ENCODE measurements at places on chromosomes 11 and 22.
A peak's percentile ranks its signal among the peaks of the same experiment; 100 is the strongest.

- no peak for DNase-seq
Measured at GRCh38 chr11:29100967-29101366, 915.9 kb downstream of the KCNA4 start.

GRCh38 chr11:18739685-18740084, 13.7 kb upstream of the IGSF22 start:
- no peak for DNase-seq

DNA sequence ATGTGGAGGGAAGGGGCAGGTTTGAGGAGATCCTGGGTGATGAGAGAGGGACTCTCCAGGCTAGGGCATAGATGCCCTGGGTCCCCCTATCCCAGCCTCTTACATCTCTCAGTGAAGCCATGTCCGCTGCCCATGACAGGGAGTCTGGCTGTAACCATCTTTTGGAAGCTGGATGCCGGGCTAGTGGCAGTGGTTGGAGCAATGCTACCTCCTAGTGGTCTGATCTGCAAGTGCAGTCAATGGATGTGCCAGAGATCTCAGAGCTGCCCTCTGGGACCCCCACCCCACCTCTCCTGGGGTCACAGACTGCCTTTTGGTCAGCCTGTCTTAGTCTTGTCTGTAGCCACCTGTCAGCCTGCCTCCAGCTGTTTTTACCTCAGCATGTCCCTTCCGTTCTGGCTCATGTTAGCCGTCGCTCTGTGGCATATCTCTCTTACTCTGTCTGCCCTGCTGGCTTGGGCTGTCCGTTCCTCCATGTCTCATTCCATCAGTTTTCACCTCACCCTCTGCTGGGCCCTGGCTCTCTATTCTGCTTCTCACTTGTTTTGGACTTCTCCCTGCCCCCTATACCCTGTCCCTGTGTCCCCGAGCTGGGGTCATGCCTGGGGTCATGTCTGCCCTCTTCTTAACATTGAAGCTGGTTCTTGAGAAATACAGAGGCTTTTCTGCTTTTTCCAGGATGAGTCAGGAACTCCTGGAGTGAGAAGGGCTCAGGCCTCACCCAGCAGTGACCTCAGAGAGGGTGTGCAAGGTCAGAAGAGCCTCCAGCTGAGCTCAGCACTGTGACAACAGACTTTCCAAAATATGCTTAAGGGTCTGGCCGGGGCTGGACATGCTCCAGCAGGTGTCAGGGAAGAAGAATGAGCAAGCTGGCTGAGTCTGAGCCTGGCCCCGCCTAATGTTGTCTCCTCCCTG, 52.0 kb upstream of the THY1 start:
- DNase-seq: peak; percentile 94

GRCh38 chr11:128824191-128825049, 42.7 kb downstream of the KCNJ1 start:
- no peak for DNase-seq

DNA sequence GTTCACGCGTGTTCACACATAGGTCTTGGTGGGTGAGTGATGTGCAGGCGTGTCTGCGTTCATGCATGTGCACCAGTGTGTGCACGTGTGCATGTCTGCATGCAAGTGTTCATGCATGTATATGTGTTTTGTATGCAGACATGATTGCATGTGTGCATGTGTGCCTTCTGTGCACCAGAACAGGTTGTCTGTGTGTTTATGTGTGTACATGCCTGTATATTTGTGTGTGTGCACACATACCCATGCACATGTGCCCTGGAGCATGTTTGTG, 4.9 kb downstream of the ZDHHC8 start:
- no peak for DNase-seq

GRCh38 chr11:78898266-78898775, 323.7 kb upstream of the NARS2 start:
- no peak for DNase-seq

DNA sequence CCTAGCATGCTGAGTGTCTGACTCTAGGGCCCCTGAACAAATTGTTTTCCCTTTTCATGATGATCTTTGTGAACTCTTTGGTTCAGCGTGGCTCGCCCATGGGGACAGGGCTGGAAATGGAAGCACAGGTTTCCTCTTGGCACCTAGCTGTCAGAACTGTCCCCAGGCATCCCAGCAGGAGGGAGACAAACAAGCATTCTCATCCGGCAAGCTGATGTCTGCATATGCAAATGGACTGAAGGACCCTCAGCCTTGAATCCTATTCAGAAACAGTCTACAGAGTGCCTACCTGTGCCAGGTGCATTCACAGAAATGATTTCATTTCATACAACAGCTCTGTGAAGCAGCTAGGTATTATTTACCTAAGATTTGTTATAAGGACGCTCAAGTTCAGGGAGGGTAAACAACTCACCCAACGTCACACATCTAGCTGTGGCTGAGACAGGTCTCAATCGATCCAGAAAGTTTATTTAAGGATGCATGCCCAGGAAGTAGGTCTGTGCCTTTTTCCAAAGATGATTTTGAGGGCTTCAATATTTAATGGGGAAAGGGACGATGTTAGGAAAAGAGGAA, 176.4 kb downstream of the KIRREL3 start:
- DNase-seq: no peak

DNA sequence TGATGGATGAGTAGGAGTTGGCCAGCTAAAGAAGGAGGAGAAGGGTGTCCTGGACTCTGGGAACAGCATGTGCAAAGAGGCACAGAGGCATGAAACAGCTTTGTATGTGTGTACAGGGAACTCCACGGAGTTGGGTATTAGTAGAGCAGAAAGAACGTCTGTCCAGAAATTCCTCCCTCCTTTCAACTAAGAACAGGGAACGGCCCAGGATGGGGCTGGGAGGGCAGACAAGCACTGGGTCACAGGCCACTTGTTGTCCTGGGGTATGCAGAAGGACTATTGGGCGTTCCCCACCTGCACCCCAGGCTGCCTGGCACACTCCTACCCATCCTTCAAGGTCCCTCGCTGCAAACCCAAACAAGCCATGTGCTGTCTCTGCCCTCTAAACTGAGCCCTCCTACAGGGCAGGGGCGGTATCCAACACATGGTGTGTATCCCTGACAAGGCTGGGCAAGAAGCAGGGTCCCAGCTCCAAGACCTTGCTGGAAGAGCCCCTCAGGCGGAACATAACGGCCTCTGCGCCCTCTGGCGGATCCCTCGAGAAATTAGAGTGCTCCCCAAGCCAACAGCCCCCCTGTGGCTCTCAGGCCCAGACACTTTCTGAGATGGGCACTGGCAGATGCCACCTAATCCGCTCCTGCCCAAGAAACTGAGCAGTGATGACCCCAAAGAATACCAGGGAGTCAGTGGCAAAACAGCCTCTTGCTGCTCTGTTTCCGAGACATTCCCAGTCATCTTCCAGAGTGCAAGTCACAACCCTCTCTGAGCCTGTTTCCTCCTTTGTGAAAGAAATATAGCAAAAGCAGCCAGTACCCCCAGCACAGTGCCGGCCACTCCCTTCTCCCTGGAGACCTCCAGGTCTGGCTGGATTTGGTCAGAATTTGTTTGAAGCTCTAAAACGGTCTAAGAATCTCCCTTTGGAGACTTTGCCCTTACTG, 1.6 kb upstream of the ELFN2 start:
- DNase-seq: no peak

DNA sequence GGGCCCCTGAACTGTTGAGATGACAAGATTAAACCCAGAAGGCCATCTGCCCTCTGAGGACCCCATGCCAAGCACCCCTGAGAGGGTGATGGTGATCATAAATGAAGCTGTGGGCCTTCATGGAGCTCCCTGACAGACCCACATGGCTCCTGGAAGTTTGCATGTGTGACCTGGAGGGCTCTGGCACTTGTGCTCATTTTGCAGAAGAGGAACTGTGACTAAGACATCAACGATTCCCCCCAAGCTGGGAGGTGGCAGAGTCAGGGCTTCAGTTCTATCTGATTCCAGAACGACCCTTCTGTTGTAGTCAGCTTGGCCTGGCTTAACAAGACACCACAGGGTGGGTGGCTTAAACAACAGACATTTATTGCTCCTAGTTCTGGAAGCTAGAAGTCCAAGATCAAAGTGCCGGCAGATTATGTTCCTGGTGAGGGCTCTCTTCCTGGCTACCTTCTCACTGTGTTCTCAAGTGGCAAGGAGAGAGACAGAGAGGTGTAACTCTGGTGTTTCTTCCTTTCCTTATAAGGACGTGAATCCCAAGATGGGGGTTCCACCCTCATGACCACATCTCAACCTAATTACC, 46.4 kb upstream of the CD82 start:
- DNase-seq: no peak

GRCh38 chr22:46789992-46790391, 27.5 kb downstream of the TBC1D22A start:
- DNase-seq: no peak

- DNase-seq: no peak
Measured at GRCh38 chr11:24122291-24122690, 374.6 kb upstream of the LUZP2 start.

DNA sequence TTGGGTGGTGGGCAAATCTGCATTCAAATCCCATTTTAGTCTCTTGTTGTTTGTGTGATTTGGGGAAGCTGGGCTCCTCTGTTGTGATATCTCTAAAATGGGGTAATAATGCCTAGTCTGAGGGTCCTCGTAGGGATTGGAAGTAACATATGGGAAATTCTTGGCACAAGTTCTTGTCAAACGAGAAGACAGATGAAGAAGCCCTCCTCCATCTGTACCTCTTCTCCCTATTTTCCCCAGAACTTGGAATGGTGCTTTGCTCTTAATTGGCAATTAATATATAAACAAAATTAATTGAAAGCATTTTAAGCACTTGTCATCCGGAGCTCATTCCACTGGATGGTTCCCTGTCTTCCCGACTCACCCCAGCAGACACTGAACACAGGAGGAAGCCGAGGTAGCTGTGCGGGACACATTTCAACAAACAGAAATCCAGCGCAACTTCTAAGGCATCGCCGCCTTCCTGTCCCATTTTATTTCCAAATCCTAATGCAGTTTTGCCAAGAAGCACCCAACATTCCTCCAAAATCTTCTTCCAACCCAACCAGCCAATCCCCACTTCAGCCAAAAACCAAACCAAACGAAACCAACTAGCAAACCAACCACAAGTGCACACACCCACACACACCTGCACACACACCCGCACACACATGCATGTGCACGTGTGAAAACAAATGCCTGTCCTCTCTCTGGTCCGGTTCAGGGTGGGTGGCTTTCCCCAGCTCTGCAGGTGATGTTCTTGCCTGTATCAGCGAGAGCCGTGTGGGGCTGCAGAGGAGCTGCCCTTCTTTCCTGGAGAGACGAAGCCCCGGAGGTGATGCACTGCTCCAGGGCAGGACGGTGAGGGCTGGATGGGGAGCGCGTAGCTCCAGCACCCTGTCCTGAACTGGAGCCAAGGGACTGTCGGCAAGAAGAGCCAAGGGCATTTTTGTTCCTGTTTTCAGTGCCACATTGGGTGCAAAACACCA, 100.8 kb upstream of the B3GAT1 start:
- no peak for DNase-seq

- no peak for DNase-seq
Measured at GRCh38 chr11:93686226-93686625, 24.7 kb downstream of the CEP295 start.

- DNase-seq: no peak
Measured at GRCh38 chr22:50150161-50151129, 20.1 kb upstream of the PANX2 start.
